ENCODE measurements at places on chromosomes 1 and 21. TPM values are rescaled to one million over a fixed set of nuclear protein-coding genes. Genes with fewer than 3 reads are reported as not detected.

GRCh38 chr1:114379987-114380386 lies 131.0 kb downstream of the TRIM33 start:
- no peak overlapping the region for H3K4me3 ChIP-seq
- no peaks in the 10 kb centered on the region for H3K4me1 ChIP-seq
- H3K27me3 ChIP-seq = no peaks in the 10 kb centered on the region
- no peak for DNase-seq
- no peak overlapping the region for H3K27ac ChIP-seq

DNA sequence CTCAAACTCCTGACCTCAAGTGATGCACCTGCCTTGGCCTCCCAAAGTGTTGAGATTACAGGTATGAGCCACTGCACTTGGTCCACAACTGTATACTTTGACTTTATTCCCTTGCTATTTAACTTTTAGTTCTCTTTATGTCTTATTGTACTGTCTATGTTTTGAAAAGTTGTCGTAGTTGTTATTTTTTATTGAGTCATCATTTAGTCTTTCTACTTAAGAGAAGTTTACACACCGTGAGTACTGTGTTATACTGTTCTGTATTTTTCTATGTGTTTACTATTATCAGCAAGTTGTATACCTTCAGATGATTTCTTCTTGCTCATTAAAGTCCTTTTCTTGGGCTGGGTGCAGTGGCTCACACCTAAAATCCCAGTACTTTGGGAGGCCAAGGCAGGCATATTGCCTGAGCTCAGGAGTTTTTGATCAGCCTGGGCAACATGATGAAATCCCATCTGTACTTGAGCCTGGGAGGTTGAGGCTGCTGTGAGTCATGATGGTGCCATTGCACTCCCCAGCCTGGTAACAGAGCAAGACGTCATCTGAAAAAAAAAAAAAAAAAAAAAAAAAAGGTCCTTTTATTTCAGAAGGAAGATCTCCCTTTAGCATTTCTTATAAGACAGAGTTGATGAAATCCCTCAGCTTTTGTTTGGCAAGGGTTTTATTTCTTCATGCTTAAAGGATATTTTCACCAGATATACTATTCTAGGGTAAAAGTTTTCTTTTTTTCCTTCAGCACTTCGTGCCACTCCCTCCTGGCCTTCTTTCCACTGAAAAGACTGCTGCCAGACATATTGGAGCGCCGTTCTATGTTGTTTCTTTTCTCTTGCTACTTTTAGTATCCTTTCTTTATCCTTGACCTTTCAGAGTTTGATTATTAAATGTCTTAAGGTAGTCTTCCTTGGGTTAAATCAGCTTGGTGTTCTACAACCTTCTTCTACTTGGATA lies 47.6 kb downstream of the TNFSF18 start:
- H3K27ac ChIP-seq = 0 out of 2 replicates have a peak overlapping the region, but pooled peaks have one; percentile 9
- peaks cover 3% of the 10 kb centered on the region for H3K4me1 ChIP-seq
- no peaks in the 10 kb centered on the region for H3K36me3 ChIP-seq
- no peak for DNase-seq
- H3K4me3 ChIP-seq = no peak overlapping the region

RPTN gene
- total RNA-seq = not detected

PUM1 gene
- 23.0 TPM for total RNA-seq

SPAG17 gene
- total RNA-seq = not detected

LCE1A gene
- not detected for total RNA-seq

TRNAU1AP gene
- total RNA-seq = 26.1 TPM

SIM2 gene
- 0.11 TPM for total RNA-seq

FNDC5 gene
- 0.84 TPM for total RNA-seq

Data from SJSA1 (cell line).